ENCODE measurements at places on chromosomes 2 and 18.

DNA sequence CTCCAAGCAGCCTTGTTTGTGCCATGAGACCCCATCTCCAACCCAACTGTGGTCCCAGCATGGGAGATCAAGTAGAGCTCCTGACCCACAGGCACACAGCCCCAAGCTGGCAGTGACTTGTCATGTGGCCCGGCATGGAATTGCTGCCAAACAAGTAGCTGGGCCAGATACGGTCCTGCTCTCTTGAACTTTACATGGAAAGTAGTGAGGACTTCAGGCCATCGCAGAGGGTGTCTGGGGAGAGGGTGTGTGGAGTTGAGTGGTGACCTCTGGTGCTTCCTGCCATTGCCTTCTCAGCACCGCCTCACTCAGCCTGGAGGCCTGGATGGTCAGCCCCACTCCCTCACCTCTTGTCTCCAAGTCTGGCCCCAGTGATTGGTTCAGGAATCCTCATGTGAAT is 10.9 kb upstream of the SLC4A3 start:
- no peaks in the 10 kb centered on the region for H3K36me3 ChIP-seq
- no peak overlapping the region for H3K4me3 ChIP-seq
- H3K27me3 ChIP-seq = no peaks in the 10 kb centered on the region
- no peaks in the 10 kb centered on the region for H3K4me1 ChIP-seq
- no peak overlapping the region for H3K27ac ChIP-seq
- DNase-seq = no peak

- H3K27ac ChIP-seq = no peak overlapping the region
- no peak overlapping the region for H3K4me3 ChIP-seq
- H3K36me3 ChIP-seq = no peaks in the 10 kb centered on the region
- no peaks in the 10 kb centered on the region for H3K27me3 ChIP-seq
- no peaks in the 10 kb centered on the region for H3K4me1 ChIP-seq
Observed at GRCh38 chr2:110690083-110690965, 12.5 kb upstream of the BUB1 start.

- H3K4me3 ChIP-seq = no peak overlapping the region
- H3K27me3 ChIP-seq = no peaks in the 10 kb centered on the region
- H3K36me3 ChIP-seq = no peaks in the 10 kb centered on the region
- no peak overlapping the region for H3K27ac ChIP-seq
Observed at GRCh38 chr2:170313347-170313991, 135.5 kb downstream of the MYO3B start.

GRCh38 chr2:170887896-170888295 is 41.2 kb upstream of the GORASP2 start:
- H3K27ac ChIP-seq = no peak overlapping the region
- no peaks in the 10 kb centered on the region for H3K4me1 ChIP-seq
- H3K36me3 ChIP-seq = no peaks in the 10 kb centered on the region
- H3K4me3 ChIP-seq = no peak overlapping the region
- no peak for DNase-seq

- H3K36me3 ChIP-seq = no peaks in the 10 kb centered on the region
- no peak for DNase-seq
- no peak overlapping the region for H3K4me3 ChIP-seq
- H3K27me3 ChIP-seq = no peaks in the 10 kb centered on the region
- no peaks in the 10 kb centered on the region for H3K4me1 ChIP-seq
- H3K27ac ChIP-seq = no peak overlapping the region
Observed at GRCh38 chr2:134127496-134127895, 126.4 kb upstream of the MGAT5 start.

DNA sequence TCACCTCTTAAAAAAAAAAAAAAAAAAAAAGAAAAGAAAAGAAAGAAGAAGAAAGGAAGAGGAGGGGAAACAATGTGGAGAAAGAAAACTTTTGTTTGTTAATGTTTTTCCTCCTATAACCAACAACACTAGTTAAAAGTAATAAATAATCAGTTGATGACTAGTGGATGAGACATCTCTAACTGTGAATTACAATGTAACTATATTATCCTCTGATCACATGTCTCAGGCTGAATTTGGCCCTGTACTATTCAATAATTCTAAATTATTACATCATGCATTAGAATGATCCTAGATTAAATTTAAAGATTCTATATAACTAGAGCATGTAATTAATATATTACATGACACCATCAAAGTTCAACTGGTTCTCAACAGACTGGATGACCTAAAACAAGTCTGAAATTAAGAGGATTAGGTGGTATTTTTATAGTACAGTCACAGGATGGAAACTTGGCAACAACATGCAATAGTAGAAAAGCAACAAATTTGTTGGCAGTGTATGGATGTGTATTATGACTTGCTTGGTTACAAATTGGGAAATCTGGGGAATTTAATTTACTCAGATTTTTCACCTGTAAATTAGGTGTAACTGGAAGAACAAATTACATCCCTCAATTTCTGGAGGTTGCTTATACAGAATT is 269.3 kb upstream of the SETBP1 start:
- no peaks in the 10 kb centered on the region for H3K36me3 ChIP-seq
- H3K4me1 ChIP-seq = no peaks in the 10 kb centered on the region
- H3K4me3 ChIP-seq = no peak overlapping the region
- H3K27me3 ChIP-seq = no peaks in the 10 kb centered on the region
- no peak overlapping the region for H3K27ac ChIP-seq

GRCh38 chr2:155070489-155070888 is 372.0 kb downstream of the KCNJ3 start:
- no peaks in the 10 kb centered on the region for H3K4me1 ChIP-seq
- H3K27me3 ChIP-seq = no peaks in the 10 kb centered on the region
- no peaks in the 10 kb centered on the region for H3K36me3 ChIP-seq
- H3K4me3 ChIP-seq = no peak overlapping the region

GRCh38 chr2:1942146-1942545 is 197.8 kb upstream of the PXDN start:
- H3K27me3 ChIP-seq = no peaks in the 10 kb centered on the region
- no peaks in the 10 kb centered on the region for H3K4me1 ChIP-seq
- no peak for DNase-seq

GRCh38 chr2:86808315-86809161 is 17.8 kb upstream of the CD8A start:
- DNase-seq = peak; percentile 83
- peaks cover 9% of the 10 kb centered on the region for H3K27me3 ChIP-seq
- peak overlapping the region; percentile 57 for H3K27ac ChIP-seq
- no peaks in the 10 kb centered on the region for H3K4me1 ChIP-seq
- peak overlapping the region; percentile 73 for H3K4me3 ChIP-seq
- H3K36me3 ChIP-seq = no peaks in the 10 kb centered on the region

DNA sequence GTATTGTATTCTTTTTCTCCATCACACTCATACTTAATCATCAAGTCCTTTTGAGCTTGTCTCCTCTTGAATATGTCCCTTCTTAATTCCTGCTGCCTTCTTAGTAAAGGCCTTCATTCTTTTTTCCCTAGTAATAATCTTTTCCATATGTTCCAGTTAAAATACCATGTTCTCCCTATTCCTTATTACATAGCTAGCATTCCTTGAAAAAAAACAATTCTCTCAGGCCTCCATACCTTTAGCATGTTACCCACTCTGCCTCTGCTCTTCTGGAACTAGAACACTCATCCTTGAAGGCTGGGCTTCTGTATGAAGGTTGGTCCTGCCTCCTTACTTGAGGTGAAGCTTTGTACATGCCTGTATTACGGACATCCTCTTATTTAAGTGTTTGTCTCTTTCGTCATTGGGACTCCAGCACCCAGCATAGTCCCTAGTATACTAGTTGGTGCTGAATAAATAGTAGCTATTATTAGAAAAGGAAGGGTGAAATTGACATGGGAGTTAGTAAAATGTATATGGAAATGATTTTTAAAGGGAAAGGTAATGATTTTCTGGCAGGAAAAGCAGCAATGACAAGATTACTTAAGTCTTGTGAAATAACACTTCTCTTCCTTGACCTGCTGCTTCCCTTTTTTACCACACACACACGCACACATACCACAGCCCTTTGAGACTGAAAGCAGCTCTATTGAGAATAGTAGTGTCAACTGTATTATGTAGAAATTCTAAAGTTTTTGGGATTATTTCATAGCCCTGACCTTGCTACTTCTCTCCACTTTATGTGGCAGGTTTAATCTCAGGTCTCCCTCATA is 45.6 kb downstream of the REL start:
- H3K27me3 ChIP-seq = no peaks in the 10 kb centered on the region
- no peaks in the 10 kb centered on the region for H3K36me3 ChIP-seq
- no peak overlapping the region for H3K4me3 ChIP-seq

DNA sequence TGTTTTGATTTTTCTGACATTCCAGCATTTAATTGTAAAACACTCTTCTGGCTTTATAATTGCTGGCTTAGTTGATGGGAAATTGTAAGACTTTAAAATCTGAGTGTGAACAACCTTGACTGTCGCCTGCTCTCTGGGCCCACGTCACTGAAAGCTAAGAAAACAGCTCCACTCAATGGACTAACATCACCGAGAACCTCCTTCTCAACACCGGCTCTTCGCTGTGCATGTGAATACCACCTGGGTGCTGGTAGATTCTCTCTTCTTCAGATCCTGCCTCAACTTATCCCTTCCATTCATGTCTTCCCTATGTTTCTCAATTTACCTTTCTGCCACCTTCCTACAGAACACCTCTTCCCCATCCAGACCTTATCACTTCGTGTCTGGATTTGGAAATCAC is 523.1 kb upstream of the ID2 start:
- no peaks in the 10 kb centered on the region for H3K27me3 ChIP-seq
- DNase-seq = no peak
- no peaks in the 10 kb centered on the region for H3K4me1 ChIP-seq
- H3K27ac ChIP-seq = no peak overlapping the region
- no peaks in the 10 kb centered on the region for H3K36me3 ChIP-seq

DNA sequence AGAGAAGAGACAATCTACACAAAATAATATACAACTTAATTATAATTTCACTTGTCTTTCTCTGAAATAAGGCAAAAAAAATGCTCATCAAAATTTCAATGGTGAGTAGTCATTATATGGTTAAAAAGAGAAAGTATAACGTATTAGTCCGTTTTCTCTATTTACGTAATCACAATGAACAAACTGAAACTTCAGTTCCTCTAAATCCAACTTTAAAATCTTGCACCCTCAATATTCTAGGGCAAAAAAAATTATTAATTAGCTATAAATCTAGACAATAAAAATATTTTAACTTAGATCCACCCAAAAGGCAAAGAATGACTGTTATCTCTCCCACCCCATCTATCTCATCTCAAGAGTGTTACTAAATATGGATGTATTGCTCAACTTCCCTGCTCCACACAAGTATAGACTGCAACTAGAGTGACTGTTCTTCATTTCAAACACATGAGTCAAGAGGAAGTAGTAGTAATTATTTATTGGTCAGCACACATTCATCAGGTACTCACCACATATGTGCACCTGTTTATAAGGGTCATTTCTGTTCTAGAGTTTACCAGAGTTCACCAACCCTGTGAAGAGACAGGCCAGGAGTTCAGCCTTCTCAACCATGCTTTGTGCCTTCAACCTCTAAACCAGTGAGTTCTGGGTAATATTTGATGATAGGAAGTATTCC is 36.4 kb downstream of the STK39 start:
- no peaks in the 10 kb centered on the region for H3K4me1 ChIP-seq
- H3K36me3 ChIP-seq = no peaks in the 10 kb centered on the region
- peak overlapping the region; percentile 72 for H3K27ac ChIP-seq
- no peak for DNase-seq
- peak overlapping the region; percentile 22 for H3K4me3 ChIP-seq
- H3K27me3 ChIP-seq = no peaks in the 10 kb centered on the region

DNA sequence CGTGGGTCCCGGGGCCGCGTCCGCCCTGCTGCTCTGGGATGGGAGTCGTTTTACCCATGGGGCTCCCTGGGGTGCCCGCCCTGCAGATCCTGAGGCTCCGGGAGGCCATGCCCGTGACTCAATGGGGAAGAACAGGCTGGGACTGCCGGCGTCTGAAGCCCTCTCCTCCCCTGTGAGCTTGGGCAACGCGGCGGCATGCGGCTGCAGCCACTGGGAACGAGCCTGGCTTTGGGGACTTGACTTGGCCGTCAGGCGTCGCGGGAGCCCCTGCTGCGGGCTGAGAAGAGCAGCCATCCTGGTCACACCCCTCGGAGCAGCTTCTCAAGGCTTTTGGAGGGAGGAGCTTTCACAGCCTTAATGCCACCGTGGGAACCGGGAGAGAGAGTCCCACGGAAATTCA is 126.9 kb upstream of the CTDP1 start:
- H3K4me1 ChIP-seq = no peaks in the 10 kb centered on the region
- DNase-seq = no peak
- no peak overlapping the region for H3K4me3 ChIP-seq
- no peak overlapping the region for H3K27ac ChIP-seq
- H3K36me3 ChIP-seq = no peaks in the 10 kb centered on the region

DNA sequence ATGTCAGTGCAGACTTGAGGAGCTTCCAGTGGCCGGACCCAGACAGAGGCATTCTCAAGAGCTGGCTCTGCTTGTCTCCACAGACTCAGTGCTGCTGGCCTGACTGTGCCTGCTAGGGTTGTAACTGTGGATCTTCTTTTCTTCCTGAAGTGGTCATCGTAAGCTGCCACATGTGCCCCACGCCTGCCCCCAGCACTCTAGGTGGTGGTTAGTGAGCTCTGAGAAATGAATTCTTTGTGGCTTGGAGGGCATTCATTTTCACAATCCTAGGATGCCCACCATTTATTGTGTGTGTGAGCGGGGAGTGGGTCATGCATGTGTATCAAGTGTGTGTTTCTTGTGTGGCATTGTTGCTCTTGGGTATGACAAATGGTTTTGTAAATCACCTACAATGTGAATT is 23.1 kb downstream of the RAB12 start:
- H3K4me3 ChIP-seq = no peak overlapping the region
- no peaks in the 10 kb centered on the region for H3K36me3 ChIP-seq
- H3K27me3 ChIP-seq = no peaks in the 10 kb centered on the region
- H3K27ac ChIP-seq = no peak overlapping the region

DNA sequence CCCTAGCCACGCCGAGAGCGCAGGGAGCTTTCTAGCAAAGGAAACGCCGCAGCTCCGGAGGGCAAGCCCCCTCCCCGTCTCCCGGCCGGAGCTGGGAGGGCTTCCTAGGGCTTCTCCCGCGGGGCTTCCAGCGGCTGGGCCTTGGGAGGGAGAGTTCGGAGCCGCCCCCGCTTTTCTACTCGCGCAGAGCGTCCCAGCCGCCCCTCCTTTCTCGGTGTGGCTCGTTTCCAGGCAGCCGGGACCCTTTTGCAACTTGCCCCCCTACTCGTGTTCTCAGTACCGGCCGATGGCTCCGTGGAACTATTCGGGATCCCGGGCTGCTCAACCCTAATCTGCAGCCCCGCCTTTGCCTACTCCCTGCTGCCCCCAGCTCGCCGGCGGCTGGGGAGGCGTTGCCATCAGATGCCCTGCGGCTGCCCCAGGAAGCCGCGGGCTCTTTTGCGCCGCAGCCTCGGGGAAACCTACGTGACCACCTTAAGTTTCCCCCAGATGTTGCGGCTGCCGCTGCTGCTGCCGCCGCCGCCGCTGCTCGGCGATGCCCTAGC is 1.5 kb upstream of the NR4A2 start:
- no peaks in the 10 kb centered on the region for H3K27me3 ChIP-seq
- peak; percentile 61 for DNase-seq
- H3K4me1 ChIP-seq = no peaks in the 10 kb centered on the region
- peak overlapping the region; percentile 98 for H3K27ac ChIP-seq
- peak overlapping the region; percentile 88 for H3K4me3 ChIP-seq

GRCh38 chr18:41532344-41533086 is 422.5 kb upstream of the PIK3C3 start:
- H3K4me3 ChIP-seq = no peak overlapping the region
- no peak overlapping the region for H3K27ac ChIP-seq
- no peaks in the 10 kb centered on the region for H3K27me3 ChIP-seq

- H3K27me3 ChIP-seq = no peaks in the 10 kb centered on the region
- no peaks in the 10 kb centered on the region for H3K36me3 ChIP-seq
- H3K4me1 ChIP-seq = no peaks in the 10 kb centered on the region
- H3K27ac ChIP-seq = peak overlapping the region; percentile 75
- H3K4me3 ChIP-seq = no peak overlapping the region
Observed at GRCh38 chr2:43210467-43211303, 15.7 kb downstream of the ZFP36L2 start.
